Stimulated activated CD8-positive, alpha-beta memory T cell treated with anti-CD3 and anti-CD28 coated beads, Interleukin-4, amount 100 ng/mL, for 24 hours (primary cell): ENCODE measurements at places on chromosomes 13 and 19.
A peak's percentile ranks its signal among the peaks of the same experiment; 100 is the strongest.

GRCh38 chr19:12126707-12127106 lies 13.4 kb downstream of the ZNF20 start:
- DNase-seq: no peak

DNA sequence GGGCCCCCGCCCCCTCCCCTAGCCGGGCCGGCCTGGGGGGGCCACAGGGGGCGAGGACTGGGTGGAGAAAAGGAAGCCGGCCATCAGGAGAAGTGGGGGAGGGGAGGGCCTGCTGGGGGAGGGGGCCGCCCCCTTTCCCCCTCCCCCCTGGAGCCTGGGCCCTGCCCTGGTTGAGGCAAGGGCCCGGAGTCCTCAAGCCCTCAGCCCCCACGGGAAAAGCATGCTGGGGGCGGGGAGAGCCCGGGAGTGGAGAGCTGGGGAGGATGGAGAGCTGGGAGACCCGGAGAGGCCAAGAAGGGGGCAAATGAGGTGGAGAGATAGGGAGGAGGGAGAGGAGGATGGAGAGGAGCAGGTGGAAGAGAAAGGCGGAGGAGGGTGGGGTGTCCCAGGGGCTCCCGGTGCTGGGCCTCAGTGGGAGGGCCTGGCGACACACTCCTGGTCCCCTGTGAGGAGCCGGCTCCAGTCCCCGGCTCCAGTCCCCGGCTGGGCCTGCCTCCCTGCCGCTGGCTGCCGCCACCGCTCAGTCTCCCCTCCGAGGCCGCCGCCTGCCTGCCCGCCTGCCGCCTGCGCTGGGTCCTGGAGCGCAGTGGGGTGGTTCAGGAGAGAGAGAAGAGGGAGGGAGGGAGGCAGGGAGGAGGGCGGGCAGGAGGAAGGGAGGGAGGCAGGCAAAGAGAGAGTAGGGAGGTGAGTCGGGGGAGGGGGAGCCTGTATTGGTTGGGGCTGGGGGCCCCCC lies at the start of gene GRIK5:
GRIK5 (minus strand) TSS at position 588 of the 733 bp plus-strand sequence. CDS start 4,436 bp downstream, outside the sequence.
- DNase-seq: no peak

DNA sequence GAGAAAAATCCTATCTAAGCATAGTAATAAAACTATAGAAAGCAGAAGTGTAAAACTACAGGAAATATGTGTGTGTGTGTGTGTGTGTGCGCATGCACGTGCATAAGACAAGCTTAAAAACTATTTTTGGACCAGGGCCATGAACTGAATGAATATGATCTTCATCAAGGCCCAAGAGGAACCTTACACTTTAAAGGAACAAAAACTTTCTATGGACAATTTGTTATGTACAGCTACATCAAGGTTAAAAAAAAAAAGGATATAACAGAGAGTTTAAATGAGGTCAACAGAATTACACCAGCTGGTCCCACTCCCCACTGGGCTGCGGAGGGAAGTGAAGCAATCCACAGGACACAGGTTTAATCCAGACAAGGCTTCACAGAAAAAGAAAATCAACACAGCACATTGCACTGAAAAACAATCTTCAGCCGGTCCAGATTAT lies 151.1 kb downstream of the LHFPL6 start:
- DNase-seq: no peak

DNA sequence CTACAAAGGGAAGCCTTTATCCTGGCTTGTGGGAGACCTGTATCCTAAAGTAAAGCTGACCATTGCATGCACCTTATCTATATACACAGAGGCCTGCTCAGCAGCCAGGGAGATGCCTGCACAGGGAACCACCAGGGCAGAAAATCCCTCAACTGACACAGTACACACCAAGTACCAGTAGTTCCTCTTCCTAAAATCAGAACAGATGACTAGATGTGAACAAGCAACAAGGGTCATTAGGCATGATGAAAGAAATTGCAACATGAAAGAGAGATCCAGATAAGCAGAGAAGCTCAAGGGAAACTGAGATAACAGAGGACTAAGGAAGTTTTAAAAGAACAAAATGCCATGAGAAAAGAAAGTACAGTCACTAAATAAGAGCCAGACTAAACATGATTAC lies 39.7 kb upstream of the SLC7A9 start:
- DNase-seq: no peak

DNA sequence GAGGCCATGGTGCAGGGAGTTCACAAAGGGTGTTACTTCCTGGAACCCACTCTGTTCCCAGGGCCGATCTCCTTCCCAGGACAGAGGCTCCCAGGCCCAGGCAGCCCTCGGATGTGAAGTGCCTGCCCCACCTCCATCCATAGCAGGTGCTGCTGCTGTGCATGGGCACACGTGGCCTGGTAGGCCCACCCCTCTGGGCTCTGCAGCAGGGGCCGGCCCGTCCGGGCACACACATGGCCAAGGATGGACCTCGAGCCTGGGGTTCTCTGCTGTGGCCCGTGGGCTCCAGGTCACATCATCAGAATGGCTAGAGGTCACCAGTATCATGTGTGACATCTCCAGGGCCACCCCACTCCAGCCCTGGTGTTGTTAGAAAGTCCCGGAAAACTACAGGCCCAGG lies 71.8 kb downstream of the GADD45B start:
- no peak for DNase-seq

DNA sequence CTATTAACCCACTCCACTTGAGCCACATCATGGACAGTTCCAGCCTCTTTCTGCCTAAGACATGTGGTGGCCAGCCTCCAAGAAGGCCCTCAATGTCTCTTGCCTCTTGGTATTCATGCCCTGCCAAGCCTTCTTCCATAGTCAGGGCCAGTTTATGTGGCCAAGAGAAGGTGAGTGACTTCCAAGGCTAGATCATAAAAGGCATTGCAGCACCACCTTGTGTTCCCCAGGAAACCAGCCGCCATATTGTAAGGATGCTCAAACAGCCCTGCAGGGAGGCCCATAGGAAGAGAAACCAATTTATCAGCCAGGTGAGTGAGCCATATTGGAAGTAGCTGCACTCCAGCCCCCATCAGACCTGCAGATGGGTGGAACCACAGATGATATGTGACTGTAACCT lies 12.3 kb upstream of the DNMT1 start:
- no peak for DNase-seq

DNA sequence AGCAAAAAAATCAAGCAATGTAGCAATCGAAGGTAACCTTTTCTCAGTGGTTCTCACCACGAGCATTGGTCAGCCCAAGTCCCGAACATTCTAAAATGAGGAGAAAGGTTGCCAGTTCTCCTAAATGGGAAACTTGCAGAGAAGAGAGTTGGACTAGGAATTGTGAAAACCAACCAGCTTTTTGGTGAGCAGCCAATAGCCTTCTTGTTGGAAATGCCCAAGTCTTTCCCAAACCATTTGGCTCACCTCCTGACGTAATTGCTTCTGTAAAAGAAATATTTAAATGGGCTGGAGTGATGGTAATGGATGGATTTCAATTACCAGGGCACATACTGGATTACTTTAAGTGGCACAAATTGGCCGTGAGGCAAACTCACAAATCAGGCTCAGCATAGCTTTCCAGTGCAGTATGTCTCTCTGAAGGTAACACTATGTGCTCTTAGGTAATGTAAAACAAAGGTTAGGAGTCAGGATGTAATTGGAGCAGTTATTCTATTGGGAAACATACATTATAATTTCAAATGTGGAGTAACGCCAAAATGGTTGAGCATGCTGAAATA lies 423.2 kb downstream of the KLF5 start:
- no peak for DNase-seq

DNA sequence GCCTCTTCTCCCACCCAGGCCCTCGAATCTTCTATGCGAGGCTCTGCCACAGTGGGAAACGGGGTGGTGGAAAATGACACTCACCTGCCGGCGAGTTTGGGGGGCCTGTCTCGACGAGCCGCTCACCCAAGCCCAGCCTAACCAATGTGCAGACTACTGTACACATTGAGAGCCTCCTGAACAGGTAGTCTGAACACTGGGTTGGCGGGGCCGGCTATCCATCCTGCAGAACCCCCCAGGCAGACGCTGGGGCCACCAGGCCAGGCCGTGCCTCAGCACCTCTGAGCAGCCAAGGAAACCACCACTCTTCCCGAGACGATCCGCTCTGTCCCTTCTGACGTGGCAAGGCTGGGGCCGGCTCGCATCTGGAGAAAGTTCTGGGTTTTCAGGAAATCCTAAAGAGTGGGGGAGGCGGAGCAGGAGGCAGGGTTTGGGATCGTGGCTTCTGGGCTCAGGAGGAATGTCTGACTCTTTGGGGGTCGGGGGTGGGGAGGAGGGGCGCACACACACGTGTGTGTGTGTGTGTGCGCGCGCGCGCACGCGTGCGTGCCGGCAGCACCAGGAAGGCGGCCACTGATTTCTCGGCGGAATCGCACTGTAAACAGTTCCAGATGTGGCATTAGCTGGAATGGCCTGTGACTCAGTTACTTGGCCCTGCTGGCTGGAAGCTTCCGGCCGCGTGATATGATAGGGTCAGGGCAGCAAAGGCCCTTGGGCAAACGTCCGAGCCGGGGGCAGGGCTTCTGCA lies 18.5 kb downstream of the TMED1 start:
- no peak for DNase-seq

DNA sequence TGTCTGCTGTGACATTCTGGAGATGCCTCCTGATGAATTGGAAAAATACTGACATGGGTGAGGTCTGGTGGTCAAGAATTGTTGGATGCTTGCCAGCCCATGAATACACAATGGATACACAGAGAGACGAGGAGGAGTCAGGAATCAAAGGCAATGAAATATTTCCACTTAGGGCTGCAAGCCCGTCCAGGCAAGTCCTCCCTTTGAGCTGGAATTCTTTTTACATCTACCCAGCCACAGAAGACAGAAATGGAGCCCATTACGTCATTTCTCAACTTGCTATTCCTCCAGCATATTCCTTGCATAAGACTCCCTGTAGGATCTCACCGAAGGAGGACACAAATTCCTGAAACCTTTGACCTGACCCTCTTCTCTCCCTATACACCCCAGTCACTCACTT lies 15.7 kb upstream of the IGFL4 start:
- DNase-seq: no peak

DNA sequence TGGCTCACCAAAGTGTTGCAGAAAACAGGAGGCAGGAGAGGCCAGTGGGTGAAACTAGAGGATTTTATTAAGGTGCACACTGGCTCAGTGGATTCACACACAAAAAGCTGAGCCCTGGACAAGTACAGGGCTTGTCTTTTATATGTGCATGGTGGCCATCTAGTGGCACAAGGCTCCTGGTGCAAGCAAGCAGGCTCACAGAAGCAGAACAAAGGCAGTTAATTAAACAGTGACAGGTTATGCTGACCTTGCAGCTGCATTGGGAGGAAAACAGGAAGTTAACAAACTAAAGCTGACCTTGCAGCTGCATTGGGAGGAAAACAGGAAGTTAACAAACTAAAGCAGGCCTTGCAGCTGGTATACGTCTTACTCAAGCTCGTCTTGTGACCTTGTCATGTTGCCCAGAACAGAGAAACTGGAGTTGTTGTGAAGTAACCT lies 65.3 kb upstream of the ZNF681 start:
- DNase-seq: no peak

DNA sequence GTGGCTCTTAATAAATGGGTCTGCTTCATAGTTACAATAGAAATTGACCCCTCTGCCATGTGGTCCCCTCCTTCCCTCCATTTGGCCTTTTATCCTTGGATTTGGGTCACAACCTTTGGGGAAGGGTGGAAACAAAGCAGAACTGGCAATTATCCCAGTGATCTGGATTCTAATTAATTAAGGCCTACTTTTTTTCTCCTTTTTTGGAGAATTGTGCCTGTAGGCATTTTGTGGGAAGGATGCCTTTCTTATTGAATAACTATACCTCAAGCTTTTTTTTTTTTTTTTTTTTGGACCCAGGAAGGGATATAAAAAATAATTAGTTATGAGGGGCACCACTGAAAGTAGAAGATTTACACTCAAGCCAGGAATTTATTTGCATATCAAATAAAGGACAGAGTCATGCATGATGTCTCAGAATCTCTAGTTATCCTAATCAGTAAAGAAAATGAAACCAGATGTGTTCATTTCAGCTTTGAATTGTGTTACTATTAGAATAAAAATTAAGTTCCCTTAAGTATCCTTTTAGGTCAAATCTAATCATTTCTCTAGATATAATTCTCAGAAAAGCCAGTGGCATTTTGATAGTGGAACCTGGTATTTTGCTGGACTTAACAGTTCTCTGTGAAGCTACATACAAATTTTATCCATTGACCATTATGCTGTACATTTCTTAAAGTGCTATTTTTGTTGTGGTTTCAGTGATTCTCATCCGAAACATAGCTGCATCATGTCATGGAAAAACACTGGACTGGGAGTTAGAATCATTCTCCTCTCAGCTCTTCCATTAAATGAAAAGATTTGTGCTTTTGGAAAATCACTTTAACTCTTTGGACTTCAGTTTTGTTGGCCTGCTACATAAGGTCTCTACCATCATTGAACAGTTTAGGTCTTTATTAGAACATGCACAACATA lies 129.3 kb downstream of the KCNRG start:
- no peak for DNase-seq

- DNase-seq: no peak
Observed at GRCh38 chr13:59750860-59751259, 412.9 kb downstream of the DIAPH3 start.

- DNase-seq: no peak
Observed at GRCh38 chr19:36573895-36574720, 1.0 kb upstream of the ZNF529 start.

DNA sequence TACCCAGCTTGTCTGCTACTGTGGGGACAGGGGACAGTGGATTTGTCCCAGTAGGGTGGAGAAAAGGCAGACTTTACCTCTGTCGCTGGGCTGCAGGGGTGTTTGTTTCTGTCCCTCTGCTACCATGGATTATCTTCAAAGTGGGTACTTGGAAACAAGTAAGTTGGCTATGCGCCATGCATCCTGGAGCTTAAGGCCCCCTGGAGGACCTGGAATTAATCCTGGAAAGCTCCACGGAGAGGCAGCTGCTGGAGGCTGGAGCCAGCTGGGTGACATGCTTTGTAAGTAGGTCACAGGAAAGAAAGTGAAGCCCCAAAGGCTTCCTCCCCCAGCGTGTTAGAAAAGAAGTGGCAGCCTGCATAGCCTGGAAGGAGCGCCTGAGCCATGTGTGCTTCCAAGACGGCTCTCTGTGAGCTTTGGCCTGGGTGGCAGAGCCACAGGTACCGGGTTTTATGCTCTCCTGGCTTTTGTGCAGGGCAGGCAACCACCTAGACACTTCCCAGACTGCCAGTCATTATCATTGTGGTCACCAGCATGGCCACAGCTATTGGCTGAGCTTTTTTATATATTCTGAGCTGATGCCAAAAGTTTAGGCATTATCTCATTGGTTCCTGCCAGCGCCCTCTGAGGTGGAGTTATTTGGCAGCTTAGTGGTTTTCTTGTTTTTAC lies 9.5 kb downstream of the B3GLCT start:
- no peak for DNase-seq

DNA sequence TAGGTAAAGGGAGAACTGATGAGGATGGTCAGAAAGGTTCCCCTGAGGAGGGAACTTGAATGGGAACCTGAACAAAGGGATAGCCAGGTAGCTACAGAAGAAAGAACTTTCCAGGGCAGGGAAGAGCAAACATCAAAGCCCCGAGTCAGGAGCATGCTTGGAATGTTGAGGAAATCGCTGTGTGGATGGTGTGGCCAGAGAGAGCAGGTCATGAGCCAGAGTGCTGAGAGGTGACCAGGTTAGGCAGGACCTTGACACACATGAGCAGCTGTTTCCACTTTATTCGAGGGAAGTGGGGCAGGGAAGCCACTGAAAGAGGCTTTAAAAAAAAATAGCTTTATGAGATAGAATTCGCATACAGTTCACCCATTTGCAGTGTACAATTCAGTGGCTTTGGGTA lies 4.4 kb downstream of the RAB8A start:
- no peak for DNase-seq

- DNase-seq: peak; percentile 19
Observed at GRCh38 chr19:459724-460511, 915 bp downstream of the SHC2 start.
